ENCODE measurements at places on chromosomes 12 and 14.

DNA sequence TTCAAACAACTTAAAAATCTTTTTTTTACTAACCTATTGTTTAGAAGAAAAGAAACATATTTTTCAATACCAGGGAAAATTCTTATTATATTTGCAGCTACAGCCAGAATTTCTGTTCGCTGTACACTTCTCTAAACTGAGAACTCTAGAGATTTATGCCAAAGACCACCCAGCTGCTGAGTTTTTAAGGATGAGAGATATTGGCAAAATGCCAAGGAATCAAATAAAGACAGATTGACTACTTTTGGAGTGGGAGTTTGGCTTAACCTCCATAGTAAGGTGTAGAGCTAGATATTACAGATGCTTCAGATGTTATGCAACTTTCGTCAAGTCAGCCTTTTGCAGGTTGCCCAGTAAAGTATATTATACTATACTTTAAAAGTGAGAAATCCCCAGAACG is 71.8 kb downstream of the TTLL5 start:
- no peak for DNase-seq

DNA sequence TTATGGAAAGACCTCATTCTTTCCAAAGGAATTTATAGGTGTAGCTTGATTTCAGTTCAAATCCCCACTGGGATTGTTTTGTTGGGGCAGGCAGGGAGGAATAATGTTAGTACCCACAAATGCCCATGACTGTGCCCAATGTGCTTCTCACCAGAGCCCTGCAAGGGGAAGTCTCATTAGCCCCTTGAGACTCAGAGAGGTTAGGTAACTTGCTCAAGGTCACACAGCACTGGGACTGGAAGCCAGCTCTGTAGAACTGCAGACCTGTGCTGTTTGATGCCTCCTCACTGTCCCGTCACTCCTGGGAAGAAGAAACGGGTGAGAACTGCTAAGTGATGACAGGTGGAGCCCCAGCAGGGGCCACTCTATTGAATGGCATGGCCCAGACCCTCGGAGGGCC is 8.9 kb downstream of the ANKRD9 start:
- no peak for DNase-seq

DNA sequence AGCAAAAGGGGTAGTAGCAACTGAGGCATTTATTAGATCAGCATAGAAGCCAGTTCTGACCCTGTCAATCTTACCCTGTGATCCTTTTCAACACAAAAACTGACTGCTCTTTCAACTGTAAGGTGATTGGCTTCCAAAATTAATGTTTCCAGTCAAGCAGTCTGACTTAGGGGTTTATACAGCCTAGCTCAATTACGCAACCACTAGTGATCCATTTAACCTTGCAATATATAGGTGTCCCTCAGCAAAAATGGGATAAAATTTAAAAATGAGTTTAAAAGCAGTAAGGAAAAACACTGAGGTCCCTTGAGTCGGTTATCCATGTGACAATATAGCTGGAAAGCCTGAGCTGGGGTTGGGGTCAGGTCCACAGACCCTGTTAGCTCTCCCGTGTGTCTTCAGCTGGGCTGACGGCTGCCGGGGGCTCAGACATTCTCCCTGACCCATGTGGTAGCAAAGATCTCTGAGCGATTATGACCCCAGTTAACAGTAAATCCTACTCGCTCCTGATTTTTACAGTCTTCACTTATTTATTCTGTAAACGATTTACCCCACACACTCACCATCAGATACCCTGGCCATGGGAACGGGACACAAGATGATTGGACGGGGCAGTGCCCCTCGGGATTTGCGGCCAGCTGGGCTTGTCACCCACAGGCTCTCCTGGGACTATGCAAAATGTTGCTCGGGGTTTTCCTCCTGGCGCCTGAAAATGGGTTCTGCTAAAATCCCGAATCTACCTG is 16.6 kb downstream of the ADGRD1 start:
- no peak for DNase-seq

DNA sequence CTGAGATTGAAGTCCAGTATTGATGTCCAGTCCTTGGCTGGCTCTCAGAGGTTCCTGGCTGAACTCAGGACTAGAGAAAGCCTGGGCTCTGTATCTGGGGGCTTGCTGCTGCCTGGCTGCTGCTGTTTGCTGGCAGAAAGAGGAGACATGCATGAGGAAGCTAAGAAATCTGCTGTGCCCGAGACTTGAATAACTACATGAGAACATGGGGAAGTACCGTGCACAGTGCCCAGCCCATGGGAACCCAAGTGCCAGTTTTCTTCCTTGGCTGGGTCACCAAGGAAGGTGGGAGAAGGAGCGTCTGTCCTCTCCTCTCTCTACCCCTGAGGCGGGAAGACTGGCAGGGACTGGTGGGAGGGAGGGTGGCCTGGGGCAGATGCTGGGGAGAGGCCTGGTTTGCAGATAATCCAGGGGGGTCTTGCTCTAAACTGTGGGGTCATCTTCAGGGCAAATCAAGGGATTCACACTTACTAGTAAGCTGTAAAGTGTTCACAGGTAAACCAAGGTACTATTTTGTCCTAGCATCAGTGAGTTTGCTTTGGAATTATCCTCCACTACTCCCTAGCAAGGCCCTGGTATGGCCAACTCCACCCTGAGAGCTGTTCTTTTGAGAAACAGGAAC is 13.8 kb upstream of the ZFP36L1 start:
- no peak for DNase-seq

DNA sequence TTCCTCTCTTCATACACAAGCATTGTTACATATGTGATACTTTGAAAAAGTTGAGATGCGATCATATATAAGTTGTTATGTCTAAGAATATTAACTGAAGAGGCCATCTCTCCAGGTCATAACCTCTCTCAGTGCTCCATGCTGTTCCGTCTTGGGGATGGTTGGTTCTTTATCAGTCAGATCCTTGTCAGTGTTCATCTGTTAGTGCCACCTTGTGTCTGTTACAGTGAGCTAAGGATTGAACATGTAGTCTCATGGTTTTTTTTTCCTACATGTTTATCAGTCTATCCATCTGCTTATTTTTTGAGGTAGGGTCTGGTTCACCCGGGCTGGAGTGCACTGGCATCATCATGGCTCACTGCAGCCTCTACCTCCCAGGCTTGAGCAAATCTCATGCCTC is 30.5 kb downstream of the EP400 start:
- DNase-seq: no peak

GRCh38 chr12:110176745-110177144 is 52.6 kb downstream of the IFT81 start:
- DNase-seq: no peak

GRCh38 chr14:78519863-78520262 is 349.7 kb downstream of the NRXN3 start:
- DNase-seq: no peak

- no peak for DNase-seq
These were observed 11.8 kb downstream of the FNTB start for GRCh38 chr14:64998455-64998931.

- DNase-seq: no peak
These were observed 167.5 kb downstream of the BTG1 start for GRCh38 chr12:91978143-91978542.

DNA sequence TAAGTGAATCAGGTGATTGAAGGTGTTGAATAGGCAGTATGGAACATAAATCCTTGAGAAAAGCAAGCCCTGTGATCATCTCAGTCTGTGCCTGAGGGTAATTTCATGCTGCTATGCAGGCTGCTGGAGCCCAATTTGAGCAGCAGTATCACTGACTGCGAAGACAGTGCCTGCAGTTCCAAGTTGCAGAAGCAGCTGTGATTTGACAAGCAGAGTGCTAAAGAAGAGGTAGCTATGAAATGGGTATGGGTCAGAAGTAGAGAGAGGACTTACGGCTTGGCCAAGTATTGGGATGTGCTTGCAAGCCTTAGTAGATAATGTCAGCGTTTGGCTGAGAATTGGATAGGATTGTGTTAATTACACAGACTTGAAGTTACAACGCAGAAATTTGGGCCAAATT is 22.5 kb downstream of the PIK3C2G start:
- DNase-seq: no peak

DNA sequence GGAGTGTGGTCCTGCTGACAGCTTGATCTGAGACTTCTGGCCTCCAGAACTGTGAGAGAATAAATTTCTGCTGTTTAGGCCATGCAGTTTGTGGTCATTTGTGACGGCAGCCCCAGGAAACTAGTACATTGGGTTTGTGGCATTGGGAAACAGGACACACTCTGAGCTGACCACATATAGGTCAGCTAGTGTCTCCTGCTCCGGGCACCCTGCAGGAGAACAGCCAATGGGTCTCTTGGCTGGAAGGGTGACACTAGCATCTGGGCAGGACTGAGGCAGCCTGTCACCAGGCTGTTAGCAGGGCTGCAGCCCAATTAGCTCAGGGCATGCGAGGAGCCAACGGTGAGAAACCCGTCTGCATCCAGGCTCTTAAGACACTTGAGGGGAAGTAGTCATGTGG is 83.2 kb downstream of the PITPNM2 start:
- DNase-seq: no peak

DNA sequence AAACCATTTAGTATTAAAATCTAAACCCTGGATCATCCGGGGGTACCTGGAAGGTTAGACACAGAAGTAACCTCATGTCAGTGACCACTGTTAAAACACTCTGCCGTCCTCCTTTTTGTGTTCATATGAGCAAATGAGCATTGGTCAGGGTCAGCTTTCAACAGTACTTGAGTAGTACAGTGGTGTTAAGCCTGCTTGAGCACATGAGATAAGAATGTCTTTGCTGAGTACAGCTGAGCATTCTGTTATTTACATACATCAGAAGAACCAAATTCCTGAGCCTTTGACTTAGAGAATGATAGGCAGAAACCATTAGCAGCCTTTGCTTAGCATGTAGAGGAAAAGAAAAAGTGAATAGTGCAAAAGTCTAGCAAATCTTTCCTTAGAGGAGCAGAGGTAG is 38.6 kb upstream of the LRTM2 start:
- no peak for DNase-seq

DNA sequence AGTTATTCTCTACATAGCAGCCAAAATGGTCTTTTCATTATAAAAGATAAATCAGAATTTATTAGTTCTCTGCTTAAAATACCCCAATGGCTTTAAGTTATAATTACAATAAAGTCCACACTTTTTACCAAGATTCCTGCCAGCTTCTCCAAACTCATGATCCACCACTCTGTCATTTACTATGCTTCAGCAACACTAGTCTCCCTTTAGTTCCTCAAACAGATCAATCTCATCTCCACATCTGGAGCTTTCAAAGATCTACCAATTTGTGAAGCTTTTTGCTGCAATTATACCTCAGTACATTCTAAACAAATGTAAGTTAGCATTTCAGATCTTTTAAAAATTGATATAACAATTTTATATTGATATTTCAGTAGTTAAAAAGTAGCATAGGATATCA is 24.9 kb downstream of the CATSPERB start:
- DNase-seq: no peak

GRCh38 chr12:116980083-116980482 is 69.3 kb downstream of the FBXW8 start:
- no peak for DNase-seq

Data from COR-L47 (cell line).